ENCODE measurements at places on chromosomes 11 and 22.

- no peak for DNase-seq
These were observed 71.3 kb upstream of the PARVG start for GRCh38 chr22:44109416-44109815.

- DNase-seq, result no peak
These were observed 73.5 kb downstream of the GAB2 start for GRCh38 chr11:78344094-78344493.

GRCh38 chr11:64451856-64452255 is 92.9 kb downstream of the RPS6KA4 start:
- no peak for DNase-seq

DNA sequence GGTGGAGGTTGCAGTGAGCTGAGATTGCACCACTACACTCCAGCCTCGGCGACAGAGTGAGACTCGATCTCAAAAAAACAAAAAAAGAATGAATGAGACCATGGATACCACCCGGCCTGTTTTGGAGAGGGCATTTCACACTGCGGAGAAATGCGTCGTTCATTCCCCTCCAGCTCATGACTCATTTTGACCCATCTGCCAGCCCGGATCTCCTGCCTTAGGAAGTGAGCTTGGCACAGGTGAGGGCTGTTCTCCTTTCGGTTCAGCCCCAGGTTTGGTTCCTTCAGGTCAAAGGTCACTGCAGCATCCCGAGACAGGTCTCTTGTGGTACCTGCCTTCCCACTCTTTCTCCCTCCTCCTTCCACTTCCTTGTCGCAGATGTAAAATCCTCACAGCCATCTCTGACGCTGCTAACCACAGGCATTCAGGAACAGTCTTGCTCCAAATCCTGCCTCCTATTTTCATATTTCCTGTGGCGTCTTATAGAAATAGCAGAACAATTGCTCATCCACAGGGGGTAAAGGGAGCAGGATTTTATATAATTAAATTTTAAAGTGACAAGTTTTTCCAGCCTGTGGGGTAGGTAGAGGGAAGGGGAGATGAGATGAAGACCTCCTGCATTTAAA is 517.9 kb downstream of the NTM start:
- DNase-seq, result no peak

DNA sequence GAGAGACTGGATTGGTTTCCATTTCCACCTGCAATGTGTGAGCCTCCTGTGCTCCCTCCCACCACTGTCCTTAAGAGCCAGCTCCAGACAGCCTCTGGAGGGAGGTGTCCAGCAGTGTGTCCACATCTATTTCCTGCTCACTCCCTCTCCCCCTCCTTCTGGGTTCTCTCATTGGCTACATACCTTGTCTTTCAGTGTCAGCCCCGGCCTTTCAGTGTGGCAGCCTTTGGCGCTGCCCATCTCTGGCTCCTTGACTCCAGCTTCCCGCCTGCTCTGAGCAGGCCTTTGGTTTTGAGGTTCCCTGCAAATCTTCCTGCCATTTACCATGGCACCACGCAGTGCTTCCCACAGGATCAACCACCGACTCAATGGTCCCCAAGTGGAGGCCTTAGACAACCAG is 19.0 kb upstream of the PTPRJ start:
- DNase-seq, result no peak

- DNase-seq, result no peak
These were observed 652.5 kb downstream of the NTM start for GRCh38 chr11:132022733-132023478.

- peak; percentile 48 for DNase-seq
These were observed 178.6 kb downstream of the CNTN5 start for GRCh38 chr11:99199341-99199740.

DNA sequence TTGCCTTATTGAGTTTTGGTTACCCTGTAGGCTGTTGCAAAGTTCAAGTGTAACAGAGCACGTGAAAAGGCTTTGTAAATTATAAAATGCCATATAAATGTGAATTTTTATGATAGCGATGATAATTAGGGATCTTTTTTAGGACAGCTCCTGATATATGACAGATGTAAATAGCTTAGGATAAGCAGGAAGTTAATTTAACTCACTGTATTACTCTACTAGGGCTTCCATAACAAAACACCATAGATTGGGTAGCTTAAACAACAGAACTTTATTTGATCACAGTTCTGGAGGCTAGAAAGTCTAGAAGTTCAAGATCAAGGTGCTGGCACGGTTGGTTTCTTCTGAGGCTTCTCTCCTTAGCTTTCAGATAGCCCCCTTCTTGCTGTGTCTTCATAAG is 17.0 kb upstream of the PDE3B start:
- no peak for DNase-seq

DNA sequence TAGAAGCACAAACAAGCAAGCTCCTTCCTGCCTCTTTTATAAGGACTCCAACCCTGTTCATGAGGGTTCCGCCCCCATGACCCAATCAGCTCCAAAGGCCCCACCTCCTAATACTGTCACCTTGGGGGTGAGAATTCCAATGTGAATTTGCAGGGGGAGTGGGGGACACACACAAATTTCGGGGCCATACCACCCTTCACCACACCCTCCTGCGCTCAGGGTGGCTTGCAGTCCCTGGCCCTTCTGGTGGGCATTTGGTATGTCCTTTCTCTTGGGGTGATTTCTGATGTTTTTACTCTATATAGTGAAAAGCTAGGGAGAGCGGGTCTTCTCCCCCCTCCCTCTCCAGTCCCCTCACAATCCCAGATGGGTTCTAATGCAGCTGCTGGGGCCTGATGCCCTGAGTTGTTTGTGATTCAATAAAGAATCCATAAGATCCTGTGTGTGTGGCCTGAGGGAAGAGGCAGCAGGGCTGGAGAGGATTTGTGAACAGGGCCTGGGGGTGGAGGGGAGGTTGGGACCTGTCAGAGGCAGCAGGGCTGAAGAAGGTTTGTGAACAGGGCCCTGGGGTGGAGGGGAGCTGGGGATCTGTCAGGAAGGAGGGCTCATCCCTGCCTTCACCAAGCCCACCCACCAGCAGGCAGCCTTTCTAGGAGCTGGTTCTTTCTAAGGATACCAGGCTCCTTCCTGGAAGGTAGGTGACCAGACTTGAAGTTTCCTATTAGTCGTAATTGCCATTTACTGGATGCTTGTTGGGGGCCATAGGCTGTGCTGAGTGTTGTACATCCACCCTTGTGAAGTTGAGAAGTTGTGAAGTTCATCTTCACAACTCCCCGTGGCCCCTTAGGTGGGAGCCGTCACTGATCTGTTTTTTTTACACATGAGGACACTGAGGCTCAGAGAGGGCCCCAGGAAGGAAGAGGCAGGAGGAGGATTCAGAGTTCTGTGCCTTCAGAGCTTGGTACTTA is 7.9 kb downstream of the SLC35C1 start:
- DNase-seq, result peak; percentile 21

DNA sequence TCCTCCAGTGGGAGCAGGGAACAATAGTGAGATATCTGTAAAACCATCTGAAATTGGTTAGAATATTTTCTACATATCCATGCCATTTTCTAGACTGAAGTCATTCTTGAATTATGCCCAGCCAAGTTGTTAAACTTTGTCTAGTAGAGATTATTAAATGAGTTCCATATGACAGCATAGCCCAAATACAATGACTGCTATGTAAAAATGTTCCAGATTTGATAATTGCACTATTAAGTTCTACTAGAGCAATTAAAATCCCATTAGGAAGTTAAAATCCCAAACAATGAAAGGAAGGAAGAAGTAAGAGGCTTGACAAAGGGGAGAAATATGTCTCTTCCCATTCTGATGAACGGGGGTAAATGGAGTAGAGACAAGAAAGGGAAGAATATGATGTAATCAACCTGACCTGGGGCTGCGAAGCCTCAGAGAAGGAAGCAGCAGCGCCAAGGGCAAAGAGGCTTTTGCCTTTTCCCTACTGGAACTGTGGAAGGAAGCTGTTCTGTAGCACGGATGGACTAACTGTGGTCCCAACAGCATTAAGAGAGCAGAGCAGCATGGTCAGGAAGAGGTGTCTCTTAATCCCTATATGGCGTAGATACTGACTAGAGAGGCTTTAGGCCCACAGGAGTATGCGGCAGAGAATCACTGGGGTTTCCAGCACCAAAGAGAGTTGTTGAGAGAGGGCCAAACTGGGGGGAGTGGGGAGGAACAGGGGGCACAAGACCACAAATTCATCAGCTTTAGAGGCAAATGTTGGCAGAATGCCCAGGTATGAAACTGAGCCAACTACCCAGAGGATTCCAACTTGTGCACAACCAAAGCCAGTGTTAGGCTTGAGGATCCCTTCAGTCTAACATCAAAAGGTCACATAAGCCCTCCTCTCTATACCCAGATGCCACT is 26.7 kb downstream of the RRP8 start:
- DNase-seq, result peak; percentile 31

GRCh38 chr11:5230266-5230665 is 3.4 kb upstream of the HBB start:
- DNase-seq, result no peak

- no peak for DNase-seq
These were observed 430.9 kb downstream of the BRD1 start for GRCh38 chr22:49396817-49397216.

GRCh38 chr11:12973528-12974181 is 35.5 kb upstream of the RASSF10 start:
- DNase-seq, result no peak

DNA sequence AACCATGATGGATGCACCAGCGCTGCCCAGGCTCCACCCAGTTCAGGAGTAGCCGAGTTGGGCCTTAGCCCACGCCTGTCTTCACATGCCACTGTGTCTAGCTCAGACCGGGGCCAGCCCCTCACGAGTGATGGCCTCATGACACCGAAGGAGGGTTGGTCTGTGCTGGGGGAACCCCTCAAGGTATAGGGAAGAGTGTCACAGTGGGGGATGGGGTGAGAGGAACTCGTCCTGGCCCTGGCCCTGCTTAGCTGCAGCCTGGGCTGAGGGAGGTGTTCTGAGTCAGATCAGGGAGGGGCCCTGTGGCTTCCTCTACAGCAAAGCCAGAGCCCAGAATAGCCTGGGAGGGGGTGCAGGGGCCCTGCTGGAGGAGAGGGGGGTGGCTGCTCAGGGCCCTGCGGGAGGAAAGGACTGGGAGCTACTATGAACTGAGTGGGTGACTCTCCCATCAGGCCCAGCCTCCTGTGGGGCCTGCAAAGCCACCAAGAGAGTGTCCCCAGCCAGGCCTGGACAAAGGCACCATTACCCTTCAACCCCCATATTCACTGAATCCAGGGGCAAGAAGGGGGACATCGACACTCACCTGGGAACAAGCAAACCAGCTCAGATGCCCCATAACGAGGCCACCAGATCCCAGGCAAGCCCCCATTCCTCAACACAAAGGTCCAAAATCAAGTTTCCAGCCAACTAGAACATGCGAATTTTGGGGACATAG is 41.2 kb downstream of the IGLL5 start:
- no peak for DNase-seq

GRCh38 chr11:87397011-87397865 is 359.5 kb downstream of the TMEM135 start:
- no peak for DNase-seq

DNA sequence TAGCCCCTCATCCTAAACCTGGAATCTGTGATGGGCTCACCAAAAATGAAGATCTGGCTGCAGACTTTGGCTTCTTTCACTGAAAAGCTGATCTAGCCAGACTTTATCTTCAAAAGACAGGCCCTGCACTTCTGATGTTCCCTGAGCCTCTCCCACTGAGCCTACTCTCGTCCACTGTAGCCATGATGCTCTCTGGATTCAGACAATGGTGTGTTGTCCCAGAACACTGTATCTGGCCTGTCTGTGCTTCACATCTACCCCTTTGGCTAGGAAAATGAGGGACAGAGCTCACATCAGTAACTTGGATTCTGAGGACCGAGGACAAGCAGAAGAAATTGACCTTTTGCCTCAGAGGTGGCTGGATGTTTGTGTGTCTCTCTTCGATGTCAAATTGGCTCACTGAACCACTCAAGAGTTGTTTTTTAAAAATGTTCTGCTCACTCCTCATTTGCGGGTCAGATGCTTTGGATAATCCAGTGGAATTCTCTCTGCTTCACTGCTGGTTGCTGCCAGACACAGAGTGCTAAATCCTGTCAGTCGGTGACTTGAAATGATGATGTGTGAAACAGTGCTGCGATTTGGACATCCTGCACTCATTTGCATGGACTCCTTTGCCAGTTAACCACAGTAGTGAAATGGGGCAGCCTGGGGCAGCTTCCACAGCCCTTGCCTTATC is 67.5 kb downstream of the ARFGAP2 start:
- DNase-seq, result no peak

- no peak for DNase-seq
These were observed 12.5 kb upstream of the TMPRSS6 start for GRCh38 chr22:37121887-37122591.

GRCh38 chr11:114587398-114587953 is 8.1 kb downstream of the NXPE4 start:
- DNase-seq, result no peak

DNA sequence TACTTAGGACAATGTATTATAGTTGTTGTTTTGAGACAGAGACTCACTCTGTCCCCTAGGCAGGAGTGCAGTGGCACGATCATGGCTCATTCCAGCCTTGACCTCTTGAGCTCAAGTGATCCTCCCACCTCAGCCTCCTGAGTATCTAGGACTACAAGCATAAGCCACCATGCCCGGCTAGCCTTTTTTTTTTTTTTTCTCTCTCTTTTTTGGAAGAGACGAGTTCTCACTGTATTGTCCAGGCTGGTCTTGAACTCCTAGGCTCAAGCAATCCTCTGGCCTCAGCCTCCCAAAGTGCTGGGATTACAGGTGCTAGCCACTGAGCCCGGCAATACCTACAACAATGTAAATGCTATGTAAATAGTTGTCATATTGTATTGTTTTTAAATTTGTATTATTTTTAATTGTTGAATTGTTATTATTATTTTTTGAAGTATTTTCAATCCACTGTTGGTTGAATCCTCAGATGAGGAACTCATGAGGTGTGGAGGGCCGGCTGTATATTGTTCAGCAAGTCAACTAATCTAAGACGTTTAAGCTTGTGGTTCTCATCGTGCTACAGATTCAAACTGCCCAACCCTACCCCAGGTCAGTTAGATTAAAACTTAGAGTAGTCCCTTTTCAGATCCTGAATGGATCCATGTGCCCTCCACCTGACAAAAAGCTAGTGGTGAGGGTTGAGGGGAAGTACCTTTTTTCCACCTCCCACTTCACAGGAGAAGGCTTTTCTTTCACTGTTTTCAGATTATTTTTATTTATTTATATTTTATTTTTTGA is 11.9 kb upstream of the ZNF280A start:
- DNase-seq, result no peak

DNA sequence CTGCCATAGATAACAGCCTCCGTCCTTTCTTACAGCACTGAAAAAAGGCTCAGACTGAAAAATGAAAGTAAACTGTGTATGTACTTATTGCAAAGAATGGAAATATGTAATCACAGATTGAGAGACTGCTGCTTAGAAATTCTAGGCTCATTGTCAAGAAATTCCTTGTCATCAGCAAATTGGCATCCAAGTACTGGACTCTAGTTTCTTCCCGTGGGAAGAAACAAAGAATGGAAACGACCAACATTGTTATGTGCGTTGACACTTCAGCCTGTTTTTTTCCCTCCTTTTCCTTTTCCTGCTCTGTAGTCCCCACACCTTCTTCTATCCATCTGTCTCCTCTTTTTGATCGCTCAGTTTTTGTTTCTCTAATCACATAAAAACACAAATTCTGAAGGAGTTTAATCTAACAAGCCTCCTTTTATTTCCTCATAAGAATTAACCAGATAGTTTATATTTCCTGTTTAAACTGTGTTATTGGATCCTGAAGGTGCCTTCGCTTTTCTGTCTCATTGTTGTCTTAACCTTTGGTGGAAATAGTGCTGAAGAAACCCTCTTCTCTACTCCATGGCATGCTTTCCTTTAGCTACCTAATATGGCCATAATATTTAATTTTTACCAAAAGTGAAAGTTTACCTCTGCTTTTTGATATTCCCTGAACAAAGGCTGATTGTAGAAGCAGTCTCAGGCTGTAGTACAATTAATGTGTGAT is 20.0 kb upstream of the CASP12 start:
- DNase-seq, result no peak

GRCh38 chr22:33747576-33748180 is 172.6 kb downstream of the LARGE1 start:
- DNase-seq, result no peak

All from BE2C (cell line).